ENCODE measurements at places on chromosomes 1 and 21. TPM values are rescaled to one million over a fixed set of nuclear protein-coding genes. Genes with fewer than 3 reads are reported as not detected.

DNA sequence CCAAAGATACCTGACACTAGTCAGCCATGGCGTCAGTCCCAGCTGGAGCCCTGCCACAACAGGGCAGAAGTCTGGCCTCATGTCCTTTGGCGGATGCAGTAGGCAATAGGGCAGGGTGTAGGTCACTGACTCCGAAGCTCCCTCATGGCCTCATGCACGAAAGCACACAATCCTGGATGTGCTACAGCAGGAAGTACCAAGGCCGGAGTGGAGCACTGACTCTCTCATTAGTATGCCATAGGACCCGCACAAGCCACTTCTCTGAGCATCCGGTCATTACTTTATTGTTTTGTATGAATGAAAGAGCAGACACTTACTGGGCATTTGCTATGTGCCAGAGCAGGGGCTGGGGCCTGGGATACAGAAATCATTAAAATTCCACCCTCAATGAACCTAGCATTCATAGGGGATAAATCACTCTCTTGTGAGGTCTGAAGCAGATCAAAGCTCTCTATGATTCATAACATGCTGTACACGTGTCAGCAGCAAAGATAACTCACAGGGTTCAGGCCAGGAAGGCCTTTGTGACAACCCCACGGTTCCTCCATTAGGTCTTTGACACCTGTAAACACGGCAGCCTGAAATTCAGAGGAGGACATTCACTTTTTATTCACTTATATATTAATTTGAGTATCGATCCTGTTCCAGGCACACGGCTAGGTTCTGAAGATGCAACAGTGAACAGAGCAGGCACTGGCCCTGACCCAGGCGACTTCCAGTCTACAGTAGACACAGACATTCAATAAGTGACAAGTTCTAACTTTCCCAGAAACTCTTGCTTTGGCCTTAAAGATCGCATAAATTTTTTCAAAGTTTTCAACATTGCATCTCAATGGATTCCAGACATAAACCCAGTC, 357.9 kb upstream of the USP24 start:
- DNase-seq, result no peak

Gene ACTL8
- not detected for polyA plus RNA-seq

Gene CLDN17
- not detected for polyA plus RNA-seq

GRCh38 chr1:37393173-37394120, 80.9 kb upstream of the ZC3H12A start:
- DNase-seq, result no peak

Gene LAPTM5
- 17.4 TPM for polyA plus RNA-seq

DNA sequence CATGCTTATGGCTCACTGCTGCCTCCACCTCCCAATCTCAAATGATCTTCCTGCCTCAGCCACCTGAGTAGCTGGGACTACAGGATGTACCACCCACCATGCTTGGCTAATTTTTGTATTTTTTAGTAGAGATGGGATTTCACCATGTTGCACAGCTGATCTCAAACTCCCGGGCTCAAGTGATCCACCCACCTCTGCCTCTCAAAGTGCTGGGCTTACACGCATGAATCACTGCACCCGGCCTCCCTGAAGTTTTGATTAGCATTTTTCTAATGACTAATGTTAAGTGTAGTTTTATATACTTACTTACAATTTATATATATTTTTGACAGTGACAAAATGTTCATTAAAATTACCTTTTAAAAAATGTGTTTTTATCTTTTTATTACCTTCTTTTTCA, 41.1 kb downstream of the ZNF678 start:
- no peak for DNase-seq

GRCh38 chr1:169426174-169426705, 1.0 kb downstream of the CCDC181 start:
- DNase-seq, result no peak

Measured in muscle of back (tissue), 13 donors.